Sigmoid colon (tissue), 7 donors: ENCODE measurements at places on chromosomes 5 and 9. TPM values are rescaled to one million over a fixed set of nuclear protein-coding genes. Genes with fewer than 3 reads are reported as not detected.

The NMUR2 gene
- not detected for total RNA-seq

The GRXCR2 gene
- not detected for total RNA-seq

DNA sequence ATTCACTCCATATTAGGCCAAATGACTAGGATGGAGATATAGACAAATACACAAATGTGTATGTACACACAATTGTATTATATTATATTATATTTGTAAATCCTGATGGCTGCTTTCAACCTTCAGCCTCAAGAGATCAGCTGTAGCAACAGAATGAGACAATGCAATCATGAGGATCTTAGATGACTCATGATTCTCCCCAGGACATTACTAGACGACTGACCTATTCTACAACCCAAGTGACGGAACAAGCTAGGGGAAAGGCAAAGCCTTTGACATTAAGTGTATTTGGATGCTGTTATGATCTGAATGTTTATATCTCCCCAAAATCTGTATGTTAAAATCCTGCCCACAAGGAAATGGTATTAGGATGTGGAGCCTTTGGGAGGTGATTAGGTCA is 66.5 kb downstream of the COX7C start:
- DNase-seq = no peak

DNA sequence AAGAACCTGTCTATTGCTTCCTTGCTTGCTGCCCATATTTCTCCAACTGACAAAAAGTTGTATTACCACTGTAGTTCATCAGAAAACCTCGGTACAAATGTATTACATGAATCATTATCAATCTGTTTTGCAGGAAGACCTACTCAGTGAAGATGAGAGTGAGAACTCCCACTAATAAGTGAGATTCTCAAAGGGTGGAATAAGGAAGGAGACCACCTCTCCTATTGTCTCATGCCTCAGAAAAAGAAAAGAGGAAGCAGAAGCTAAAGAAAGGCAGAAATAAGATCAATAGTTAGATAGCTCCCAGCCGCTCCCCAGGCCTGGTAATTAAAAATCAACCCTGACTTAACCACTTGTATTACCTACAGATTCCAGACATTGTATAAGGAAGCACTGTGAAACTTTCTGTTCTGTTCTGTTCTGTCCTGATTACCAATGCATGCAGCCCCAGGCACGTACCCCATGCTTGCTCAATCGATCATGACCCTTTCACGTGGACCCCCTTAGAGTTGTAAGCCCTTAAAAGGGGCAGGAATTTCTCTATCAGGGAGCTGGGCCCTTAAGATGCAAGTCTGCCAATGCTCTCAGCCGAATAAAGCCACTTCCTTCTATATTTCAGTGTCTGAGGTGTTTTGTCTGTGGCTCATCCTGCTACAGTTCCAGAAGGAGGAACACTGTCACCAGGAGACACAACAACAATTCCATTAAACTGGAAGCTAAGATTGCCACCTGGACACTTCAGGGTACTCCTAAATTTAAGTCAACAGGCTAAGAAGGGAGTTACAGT is 152.5 kb upstream of the COX7C start:
- DNase-seq = no peak

- no peak for DNase-seq
Measured at GRCh38 chr5:82793808-82794419, 283.3 kb downstream of the TMEM167A start.

GRCh38 chr9:85742597-85742936 is 813 bp upstream of the AGTPBP1 start:
- DNase-seq = no peak

DNA sequence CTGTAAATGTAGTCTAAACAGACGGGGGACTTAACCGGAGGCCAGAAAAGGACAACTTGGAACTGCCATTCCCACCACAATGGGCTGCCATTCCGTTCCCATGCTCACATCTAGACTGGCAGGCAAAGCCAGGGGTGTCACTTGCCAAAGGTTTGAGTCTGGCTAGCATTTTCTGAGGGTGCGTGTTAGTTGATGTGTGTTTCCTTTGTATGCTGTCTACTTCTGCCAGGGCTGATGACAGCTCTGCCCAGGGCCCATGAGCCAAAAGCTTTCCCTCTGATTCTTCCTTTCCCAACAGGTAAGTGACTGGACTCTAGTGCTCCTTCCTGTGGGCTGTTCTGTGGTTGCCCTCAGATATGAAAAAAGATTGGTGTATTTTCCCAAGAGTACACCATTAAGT is 68.0 kb downstream of the ZNF608 start:
- DNase-seq = peak; percentile 62

- no peak for DNase-seq
Measured at GRCh38 chr5:36939969-36940858, 63.6 kb downstream of the NIPBL start.

DNA sequence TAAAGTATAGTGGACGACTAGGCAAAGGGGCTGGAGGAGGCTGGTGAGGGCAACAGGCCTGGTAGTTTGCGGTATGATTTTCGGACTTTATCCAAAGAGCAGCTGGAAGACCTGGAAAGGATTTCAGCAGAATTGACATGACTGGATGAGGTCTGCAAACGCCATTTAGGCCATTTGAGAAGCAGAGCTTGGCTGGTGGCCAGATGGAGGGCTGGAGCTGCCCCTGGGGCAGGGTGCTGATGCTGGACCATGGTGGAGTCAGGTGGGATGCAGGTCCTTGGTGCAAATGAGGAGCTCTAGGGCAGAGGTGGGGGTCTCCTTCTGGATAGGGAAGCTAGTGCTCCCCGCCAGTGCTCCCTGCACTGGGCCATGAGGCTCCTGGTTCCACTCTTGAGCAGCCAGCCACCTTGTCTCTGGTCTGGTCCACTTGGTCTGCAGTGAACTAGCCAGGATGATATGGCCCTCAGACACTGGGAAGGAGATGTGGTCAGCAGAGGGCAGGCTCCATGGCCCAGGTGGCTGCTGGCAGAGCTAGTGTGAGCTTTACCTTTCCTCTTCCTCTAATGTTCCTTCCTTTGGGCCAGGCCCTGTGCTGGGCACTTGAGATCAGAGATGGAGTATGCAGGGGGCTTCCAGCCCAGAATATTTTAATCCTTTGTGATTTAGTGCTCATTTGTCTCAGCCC is 31.4 kb downstream of the COL27A1 start:
- no peak for DNase-seq

GRCh38 chr9:114656301-114656700 is 1.3 kb downstream of the TEX53 start:
- no peak for DNase-seq

- DNase-seq = no peak
Measured at GRCh38 chr5:19988457-19988856, 457 bp upstream of the CDH18 start.

DNA sequence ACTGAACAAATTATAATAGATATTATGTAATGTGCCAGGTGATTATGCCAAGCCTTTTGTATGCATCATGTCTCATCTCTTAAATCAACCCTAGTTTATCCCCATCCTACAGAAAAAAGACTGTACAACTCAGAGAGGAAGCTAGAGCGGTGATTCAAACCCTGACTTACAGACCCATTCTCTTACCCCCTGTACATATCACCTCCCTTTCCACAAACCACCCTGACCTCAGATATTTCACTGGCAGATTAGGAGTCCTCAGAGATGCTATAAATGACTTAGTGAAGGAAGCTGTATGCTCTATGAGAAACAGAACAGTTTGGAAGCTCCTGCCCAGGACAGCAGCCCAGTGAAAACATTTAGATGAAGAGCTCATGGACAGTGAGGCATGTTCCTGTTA is 79.1 kb upstream of the RARS1 start:
- DNase-seq = no peak
